Inflammatory macrophage treated with lipopolysaccharide for 1 hour (primary cell): ENCODE measurements at places on chromosomes 6 and 20.
A peak's percentile ranks its signal among the peaks of the same experiment; 100 is the strongest.

- no peak for DNase-seq
These were observed 20.1 kb downstream of the C6orf141 start for GRCh38 chr6:49570474-49571079.

- peak; percentile 3 for DNase-seq
These were observed 24.4 kb downstream of the SPDEF start for GRCh38 chr6:34531580-34532201.

GRCh38 chr20:32497589-32498224, 87.4 kb downstream of the NOL4L start:
- DNase-seq, result no peak

DNA sequence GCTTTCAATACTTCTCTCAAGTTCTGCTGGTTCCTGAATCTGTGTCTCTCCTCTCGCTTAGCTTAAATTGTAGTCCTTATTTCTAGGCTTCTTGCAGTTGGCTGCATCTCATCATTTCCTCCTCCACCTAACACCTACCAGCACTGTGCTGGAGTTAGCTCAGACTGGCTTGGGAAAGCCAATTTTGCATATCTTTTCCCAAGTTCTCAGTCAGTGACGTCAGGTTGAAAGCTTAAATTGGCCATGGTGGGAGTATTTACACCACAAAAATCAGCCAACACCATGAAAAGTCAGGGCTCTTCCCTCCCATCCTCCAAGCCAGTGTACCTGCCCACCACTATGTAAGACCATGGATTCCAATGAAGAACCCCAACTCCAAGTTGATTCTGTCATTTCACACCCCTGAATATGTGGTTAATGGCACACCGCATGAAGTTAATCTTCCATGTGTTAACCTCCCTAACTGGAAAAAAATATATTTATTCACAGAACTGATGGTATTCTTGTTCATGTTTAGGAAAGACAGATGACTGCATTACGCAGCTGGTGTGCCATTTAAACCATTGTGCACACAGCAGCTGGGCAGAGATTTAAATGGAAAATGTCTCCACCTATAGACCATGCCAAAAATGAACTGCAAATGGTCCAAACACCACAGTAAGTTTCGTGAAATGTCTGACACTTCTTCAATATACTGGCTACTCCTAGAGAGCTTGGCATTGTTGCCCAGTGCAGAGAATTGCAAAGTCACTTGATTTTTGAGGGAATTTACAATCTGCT, 274.1 kb upstream of the MAP3K7 start:
- DNase-seq, result no peak

DNA sequence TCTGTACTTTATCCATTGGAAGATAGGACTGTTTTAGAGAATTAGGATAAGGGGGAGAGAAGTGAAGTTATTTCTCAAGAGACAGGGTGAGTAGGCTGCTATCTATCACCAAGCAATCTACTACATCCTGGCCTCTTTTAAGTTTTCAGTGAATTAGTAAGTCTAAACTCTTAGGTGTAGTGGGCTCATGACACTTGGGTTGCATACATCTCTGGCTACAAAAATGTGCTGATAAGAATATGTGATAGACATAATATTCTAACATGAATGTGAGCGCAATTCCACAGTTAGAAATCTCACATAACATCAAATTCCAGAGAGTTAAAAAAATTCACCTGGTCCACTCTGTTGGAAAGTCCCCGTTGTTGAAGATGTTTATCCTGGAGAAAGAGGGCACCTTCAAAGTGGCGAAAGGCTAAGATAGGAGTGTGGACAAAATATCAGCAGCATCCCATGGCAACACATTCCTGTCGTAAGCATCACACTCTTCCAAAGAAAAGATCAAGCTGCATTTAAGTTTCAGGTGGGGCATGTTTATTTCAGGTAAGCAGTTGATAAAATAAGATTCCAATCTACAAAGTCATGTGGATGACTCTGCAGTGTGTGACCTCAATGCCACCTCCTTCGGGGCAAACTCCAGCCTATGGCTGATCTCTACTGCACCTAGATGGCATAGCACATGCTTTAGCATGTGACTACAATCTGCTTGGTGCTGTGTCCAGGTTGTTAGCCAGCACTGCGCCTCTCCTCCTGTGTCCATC, 111.7 kb upstream of the NEDD9 start:
- DNase-seq, result no peak

GRCh38 chr6:148945301-148946021, 198.6 kb downstream of the UST start:
- DNase-seq, result no peak

- DNase-seq, result peak; percentile 59
These were observed 58.4 kb downstream of the HIVEP2 start for GRCh38 chr6:142886431-142887170.

- no peak for DNase-seq
These were observed 307 bp downstream of the RANBP9 start for GRCh38 chr6:13711324-13711732.
